ENCODE measurements at places on chromosomes 2 and 18. TPM values are rescaled to one million over a fixed set of nuclear protein-coding genes. Genes with fewer than 3 reads are reported as not detected.

DNA sequence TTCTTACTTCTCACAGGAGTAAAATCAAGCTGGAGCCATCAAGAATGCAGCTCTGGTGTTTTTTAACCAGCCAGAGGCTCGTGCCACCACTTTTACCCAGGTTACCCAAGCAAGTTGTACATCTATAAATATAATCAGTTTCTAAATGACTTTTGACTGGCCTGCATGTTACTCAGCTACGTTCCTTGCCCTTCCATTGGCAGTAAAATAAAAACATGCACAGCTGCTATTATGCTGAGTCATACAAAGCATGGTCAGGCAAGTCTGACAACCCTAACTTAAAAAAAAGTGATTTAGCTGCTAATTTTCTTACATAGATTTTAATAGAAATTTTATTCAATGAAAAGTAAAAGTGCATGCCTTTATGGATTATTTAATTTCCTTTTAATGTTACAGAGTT, 111.7 kb upstream of the CSRNP3 start:
- DNase-seq: no peak

- no peak for DNase-seq
Observed at GRCh38 chr18:13454363-13455150, 236.0 kb downstream of the LDLRAD4 start.

DNA sequence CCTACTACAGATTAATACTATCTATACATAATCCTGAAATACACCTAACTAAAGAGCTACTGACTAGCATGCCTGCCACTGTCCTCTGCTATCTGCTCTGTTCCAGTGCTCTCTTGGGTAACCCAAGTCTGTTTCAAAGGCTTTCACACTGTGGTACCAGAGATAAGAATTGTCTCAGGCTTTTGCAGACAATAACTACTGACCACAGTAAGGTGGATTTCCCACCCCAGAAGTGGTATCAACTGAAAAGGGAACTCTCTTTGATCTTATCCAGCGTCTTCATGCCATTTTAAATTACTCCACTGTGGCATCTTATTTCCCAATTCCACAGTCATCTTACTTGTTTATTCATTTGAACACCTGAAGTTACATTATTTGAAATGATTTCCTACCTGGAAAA, 190.2 kb downstream of the IKZF2 start:
- DNase-seq: no peak

- no peak for DNase-seq
Observed at GRCh38 chr2:232437195-232437571, 18.8 kb upstream of the ALPI start.

LYPD1 gene
- 0.22 TPM for total RNA-seq

CPO gene
- not detected for total RNA-seq

Data from heart left ventricle (tissue), 16 donors.